ENCODE measurements at places on chromosomes 5 and 9.
A peak's percentile ranks its signal among the peaks of the same experiment; 100 is the strongest.

DNA sequence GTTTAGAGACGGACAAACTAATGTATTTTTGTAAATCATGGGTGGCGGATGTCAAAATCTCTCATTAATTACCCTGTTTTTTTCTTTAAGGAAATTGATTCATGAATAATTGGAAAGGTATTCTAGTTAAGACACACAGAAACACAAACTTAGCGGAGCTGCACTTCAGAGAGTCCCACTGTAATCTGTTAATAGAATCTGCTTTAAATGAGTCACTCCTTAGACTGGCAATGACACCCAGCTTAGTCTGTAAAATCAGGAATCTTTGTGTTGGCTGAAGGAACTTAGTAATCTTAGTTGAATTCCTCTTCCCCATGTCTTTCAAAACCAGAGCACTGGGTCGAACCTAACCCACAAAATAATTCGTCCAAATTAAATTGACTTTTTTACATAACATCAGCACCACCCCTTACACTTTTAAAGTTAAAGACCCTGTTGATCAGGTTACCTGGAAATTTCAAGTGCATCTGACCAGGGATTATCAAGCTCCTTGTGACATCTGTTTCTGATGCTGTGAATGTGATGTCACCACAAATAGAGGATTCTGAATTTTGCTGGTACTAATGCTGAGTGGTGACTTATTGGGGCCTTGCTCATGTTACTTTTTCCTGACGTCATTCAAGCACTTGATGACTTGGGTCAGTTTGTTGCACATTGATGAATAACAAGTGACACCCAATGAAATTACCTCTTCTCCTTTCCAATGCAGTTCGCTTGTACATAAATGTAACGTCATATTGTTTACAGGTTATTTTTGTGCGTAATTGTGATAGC is 313.6 kb downstream of the KCTD16 start:
- DNase-seq, result peak; percentile 53

- no peak for DNase-seq
These were observed 413.5 kb downstream of the PLK2 start for GRCh38 chr5:58046371-58046770.

GRCh38 chr5:113257545-113257944 is 177.2 kb downstream of the TSSK1B start:
- no peak for DNase-seq

- no peak for DNase-seq
These were observed 34.0 kb downstream of the NDUFAF2 start for GRCh38 chr5:60978968-60979367.

- DNase-seq, result peak; percentile 99
These were observed 534.5 kb downstream of the BNC2 start for GRCh38 chr9:16335788-16336580.

DNA sequence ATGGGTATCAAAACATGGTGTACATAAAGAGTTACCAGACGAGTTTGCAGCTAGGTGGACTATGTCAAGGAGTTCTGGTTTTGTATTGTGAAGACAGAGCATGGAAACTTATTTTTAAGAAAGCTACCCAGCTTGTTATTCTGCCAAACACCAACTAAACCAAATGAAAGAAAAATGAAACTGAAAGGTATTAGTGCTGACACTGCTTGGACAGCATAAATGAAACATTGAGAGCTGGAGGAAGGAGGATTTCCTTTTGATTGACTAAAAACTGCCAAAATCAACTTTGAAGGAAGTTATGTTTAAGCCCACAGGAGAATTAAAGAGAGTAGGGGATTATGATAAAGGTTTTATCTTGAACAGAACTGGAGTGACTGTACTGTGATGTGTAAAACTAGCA is 766.2 kb downstream of the PTPRD start:
- DNase-seq, result no peak

GRCh38 chr5:160950311-160950710 is 98.3 kb upstream of the ATP10B start:
- DNase-seq, result no peak

DNA sequence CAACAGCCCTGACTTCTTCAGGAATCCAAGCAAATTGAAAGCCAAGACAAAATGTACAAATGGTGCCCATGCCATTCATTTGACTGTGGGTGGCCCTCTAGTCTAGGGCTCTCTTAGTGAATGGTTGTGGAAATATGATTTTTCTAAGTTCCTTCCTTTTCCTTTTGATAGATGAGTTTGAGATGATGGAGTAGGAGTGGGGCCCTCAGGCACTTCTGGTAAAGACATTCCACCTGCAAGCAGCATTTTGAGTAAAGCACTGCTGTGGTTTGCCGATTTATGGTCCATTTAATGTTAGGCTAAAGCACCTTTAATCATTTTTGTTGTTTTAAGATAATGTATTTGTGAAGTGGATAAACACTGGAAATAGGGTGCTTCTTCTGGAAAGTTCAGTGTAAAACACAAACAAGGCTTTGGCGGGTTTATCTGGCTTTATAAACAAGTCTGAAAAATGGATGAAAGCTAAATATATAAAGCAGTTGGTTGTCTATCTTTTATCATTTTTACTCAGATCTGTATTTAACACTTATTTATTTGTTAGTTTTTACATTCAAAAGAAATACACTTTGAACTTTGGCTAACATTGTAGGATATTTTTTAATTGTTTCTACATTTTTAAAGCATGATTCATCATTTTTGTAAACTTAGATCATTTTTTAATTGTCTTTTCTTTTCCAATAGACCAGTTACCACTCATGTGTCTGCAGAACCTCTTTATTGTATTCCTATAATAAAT is 213.5 kb downstream of the PJA2 start:
- no peak for DNase-seq

- no peak for DNase-seq
These were observed 51.7 kb upstream of the FAM240B start for GRCh38 chr9:38771593-38771992.

- DNase-seq, result no peak
These were observed 136.4 kb downstream of the CACNA1B start for GRCh38 chr9:138013836-138014562.

GRCh38 chr5:116382032-116382873 is 192.4 kb downstream of the SEMA6A start:
- no peak for DNase-seq

GRCh38 chr5:481347-481746 is 38.4 kb downstream of the EXOC3 start:
- DNase-seq, result no peak

DNA sequence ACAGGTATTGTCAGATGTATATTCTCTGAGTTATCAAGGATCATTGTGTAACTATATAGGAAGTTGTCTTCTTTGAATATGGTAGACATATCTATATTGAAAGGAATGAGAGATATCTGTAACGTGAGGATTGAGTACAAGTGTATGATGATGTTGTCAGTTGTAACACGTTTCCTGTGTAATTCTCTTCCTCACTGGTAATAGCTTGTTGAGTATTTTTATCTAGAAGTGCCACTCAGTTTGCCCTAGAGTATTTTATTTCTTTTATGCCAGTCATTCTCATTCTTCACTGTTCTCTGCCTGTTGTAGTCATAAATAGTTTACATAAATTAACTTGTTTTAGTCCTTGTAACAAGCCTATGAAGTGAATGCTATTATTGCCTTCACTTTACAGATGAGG is 172.1 kb downstream of the BAAT start:
- DNase-seq, result no peak

DNA sequence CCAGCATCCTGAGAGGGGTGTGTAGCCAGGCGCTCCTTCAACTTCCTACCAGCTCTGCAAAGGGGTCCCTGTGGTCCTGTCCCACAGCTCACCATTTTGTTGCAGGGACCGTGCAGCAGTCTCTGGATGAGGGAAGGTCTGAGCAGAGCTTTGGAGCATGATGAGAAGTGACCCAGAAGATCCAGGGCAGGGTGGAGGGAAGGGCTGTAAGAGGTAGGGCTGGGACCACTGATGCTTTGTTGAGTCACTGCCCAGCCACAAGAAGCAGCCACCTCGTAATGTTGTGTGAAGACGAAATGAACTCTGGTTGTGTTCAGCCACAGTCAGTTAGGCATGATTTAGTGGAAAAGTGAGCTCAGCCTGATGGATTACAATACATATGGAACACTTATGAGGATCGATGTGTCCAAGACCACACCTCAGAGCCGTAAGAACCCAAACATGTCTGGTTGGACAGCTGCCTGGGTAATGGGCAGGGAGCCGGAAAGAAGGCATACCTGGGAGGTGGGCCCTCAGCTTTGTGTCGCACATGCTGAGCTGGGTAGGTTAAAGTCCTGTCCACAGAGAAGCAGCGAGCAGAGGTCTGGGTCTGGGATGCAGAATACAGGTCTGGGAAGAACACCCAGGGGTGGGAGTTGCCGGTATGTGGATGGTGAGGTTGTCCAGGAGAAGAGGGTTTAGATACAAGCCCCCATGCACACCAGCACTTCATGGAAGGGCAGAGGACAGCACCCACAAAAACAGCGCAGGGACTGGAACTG is 250.1 kb downstream of the GADD45G start:
- no peak for DNase-seq

DNA sequence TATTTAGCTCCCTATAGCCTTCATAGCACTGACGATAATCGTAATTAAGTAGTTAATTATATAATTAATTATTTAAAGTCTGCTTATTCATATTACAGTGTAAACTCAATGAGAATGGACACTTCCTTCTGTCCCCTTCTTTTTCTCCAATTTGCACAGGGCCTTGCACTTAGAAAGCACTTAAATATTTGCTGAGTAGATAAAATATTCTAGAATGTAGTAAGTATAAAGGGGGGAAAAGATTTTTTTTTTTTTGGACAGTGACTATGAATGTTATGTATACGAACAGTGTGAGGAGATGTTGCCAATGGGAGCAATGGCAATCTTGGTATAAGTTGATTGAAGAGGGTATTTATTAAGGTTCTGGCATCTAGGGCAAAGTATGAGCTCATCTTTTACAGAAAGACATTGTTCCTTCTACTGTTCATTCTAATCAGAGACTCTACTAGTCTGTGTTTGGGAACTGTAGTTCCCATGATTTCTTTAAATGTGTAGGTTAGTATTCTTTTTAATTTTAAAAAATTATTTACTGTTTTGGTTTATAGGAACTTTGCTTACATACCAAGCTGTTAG is 49.4 kb downstream of the YTHDC2 start:
- no peak for DNase-seq

GRCh38 chr5:5481206-5481605 is 58.7 kb downstream of the ICE1 start:
- DNase-seq, result no peak

GRCh38 chr5:142913728-142914338 is 143.7 kb downstream of the ARHGAP26 start:
- DNase-seq, result no peak

DNA sequence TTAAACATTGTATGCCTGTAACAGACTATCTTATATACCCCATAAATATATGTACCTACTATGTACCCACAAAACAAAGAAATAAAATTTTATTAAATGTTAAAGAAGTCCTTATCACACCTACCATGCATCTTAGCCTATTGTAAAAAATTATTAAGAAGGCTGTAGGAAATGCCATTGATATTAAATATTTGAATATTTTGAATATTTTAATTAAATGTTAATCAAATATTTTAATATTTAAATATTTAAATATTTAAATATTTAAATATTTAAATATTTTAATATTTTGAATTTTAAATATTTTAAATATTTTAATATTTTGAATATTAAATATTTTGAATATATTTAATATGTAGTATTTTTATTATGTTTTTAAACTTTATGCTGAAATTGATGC is 331.5 kb upstream of the ATP10B start:
- DNase-seq, result no peak

DNA sequence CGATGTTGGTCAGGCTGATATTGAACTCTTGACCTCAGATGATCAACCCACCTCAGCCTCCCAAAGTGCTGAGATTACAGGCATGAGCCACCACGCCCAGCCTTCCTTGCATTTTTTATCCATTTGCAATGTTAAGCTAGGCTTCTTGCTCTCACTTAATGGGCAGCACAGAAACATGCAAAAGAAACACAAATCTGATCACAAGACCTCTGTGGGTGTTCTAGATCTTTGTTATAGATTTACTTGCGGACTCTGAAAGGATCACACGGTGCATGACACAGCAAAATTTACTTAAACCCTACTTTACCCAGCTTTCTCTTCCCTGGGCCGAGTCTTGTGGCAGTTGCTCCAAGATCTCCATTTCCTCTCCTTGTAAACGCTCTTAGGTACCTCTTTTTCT is 71.3 kb downstream of the PSAT1 start:
- DNase-seq, result no peak

- no peak for DNase-seq
These were observed 817.8 kb downstream of the TLE1 start for GRCh38 chr9:80871596-80871995.

DNA sequence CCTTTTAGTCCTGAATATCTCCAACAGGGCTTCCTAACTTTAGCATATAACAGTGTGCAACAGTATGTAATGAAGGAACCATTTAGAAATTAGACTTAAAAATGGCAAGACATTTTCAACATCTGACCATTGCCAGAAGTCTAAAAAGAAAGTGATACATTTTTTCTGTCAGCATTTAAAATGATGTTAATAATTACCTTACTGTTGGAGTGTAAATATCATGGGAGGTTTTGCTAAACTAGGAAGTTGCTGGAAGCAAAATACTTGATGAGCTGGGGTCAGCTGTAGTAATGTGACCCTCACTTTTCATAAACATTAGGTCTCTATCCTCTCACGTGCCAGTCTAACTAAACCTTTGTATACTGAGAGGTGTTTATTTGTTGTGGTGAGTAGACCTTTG is 68.8 kb downstream of the NTRK2 start:
- no peak for DNase-seq

GRCh38 chr5:56244627-56245026 is 11.5 kb upstream of the ANKRD55 start:
- no peak for DNase-seq

DNA sequence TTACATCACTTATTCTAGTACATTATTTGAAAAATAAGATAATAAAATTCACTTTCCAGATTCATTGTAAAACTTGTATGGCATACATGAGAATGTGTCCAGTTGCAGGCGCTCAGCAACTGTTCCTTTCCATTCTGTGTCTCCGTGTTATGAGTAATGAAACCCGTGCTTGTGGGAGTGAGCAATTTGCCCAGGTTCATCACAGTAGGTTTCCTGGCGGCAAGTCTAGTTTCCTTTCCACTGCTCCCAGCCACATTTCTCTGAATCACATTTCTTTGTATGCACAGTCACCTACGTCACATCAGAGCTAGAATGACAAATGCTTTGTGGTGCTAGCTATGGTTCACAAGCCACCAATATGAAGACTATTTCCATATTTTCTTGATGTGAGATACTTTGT is 39.9 kb downstream of the MOCS2 start:
- no peak for DNase-seq

DNA sequence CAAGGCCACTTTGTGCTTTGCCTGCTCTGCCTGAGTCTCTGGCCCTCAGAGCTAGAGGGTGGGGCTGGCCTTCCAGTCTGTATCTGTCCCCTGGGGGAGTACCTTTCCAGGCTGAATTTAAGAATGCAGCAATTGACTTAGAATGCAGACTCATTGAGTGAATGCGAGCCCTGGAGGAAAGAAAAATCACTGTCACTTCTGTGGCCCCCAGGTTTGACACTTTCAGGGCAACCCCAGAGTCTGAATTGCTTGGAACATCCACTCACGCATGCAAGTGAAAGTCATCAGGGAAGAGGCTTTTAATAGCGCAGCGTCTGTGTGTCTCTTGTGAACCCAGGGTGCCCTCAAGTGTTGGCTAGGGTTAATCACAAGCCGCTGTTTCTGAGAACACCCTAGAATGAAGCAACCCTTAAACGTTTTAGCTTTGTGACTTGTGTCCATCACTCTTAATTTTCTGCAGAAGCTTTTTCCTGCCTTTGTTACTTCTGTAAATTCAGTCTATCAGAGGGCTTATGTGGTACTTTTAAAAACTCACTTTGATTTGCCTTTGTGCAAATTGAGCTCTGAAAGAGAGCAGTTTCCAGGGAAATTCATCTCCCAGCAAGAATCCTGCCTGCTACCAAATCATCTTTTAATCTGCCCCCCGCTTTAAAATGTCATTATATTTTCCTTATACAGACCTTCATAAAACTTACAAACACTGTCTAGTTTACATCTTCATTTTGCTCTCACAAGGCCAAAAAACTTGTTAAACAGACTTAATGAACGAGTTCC is 146.8 kb upstream of the IQGAP2 start:
- peak; percentile 12 for DNase-seq

Data from AG04449 (cell line).